Heart right ventricle (tissue), 16 donors: ENCODE measurements at places on chromosomes 13 and 19.
A peak's percentile ranks its signal among the peaks of the same experiment; 100 is the strongest.

DNA sequence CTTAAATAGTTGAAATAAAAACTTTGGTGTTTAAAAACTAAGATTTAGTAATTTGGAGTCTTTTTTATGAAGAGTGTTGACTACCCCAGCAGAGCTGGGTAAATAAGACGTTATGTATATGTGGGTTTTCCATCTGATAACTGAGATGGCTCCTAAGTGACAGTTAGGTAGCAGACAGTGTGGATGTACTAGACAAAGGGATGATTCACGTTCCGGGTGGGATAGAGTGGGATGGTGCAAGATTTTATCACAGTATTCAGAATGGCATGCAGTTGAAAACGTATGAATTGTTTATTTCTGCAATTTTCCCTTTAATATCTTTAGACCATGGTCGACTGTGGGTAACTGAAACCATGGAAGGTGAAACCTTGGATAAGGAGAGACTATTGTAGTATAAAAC, 50.4 kb downstream of the NAA16 start:
- H3K27ac ChIP-seq, result no peak overlapping the region
- no peaks in the 10 kb centered on the region for H3K36me3 ChIP-seq
- DNase-seq, result no peak
- H3K4me1 ChIP-seq, result no peaks in the 10 kb centered on the region
- H3K27me3 ChIP-seq, result no peaks in the 10 kb centered on the region

DNA sequence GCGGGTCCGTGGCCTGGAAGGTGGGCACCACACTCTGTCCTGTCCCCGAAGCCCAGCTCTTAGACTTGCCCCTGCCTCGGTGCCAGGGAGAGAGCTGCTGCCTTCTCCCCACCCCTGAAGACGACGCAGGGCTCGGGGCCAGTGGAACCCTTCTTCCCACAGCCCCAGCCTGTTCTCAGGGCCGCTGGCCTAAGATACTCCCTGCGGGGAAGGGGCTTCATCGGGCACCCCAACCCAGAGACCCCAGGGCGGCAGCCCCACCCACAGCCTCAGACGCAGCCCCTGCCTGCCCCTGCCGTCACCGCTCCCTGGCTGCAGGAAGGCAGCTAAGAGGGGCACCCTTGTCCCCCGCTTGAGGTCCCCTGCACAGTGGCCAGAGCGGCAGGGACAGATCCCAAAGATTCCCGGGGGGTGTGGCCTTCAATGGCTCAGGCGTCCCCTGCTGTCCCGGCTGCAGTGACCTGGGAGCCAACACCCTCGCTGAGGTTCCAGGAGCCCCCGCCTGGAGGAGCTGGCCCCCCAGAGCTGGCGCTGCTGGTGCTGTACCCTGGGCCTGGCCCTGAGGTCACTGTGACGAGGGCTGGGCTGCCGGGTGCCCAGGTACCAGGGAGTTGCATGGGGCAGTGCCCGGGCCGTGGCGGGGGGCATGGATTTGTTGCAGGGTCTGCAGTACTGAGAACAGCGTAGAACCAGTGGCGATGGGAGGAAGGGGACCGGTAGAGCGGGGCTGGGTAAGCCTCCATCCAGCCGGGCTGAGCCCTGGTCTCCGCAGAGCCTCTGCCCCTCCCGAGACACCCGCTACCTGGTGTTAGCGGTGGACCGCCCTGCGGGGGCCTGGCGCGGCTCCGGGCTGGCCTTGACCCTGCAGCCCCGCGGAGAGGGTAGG, 1.0 kb downstream of the AMH start:
- H3K27me3 ChIP-seq, result peaks cover 54% of the 10 kb centered on the region
- H3K4me3 ChIP-seq, result no peak overlapping the region
- peaks cover 41% of the 10 kb centered on the region for H3K4me1 ChIP-seq
- no peak for DNase-seq
- H3K27ac ChIP-seq, result no peak overlapping the region
- peaks cover 13% of the 10 kb centered on the region for H3K36me3 ChIP-seq

DNA sequence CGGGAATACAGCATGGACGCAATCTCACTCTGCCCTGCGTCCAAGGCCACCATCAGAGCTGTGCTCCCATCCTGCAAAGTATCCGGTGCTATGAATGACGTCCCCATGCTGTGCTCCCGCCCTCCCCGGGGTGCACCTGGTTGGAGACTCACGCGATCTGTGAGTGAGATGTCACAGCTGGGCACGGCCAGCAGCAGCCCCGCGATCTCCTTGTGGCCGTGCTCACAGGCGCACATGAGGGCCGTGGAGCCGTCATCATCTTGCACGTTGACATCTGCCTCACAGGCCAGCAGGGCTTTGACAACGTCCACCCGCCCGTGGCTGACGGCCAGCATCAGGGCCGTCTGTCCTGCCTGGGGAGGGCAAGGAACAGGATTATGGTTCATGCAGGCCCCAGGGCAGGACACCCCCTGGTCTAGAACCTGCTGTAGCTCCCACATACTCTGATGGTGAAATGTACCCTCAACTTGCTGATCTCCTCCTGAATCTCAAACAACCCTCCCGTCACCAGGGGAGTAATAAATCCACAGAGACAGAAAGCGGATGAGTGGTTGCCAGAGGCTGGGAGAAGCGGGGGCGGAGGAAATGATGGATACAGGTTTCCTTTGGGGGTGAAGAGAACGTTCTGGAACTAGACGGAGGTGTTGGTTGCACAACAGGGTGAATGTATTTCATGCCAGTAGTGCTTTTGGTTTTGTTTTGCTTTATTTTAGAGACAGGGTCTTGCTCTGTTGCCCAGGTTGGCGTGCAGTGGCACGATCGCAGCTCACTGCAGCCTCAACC, 14.5 kb upstream of the SPC24 start:
- H3K27ac ChIP-seq, result peak overlapping the region; percentile 0
- H3K4me3 ChIP-seq, result no peak overlapping the region
- H3K27me3 ChIP-seq, result no peaks in the 10 kb centered on the region
- H3K36me3 ChIP-seq, result peaks cover 98% of the 10 kb centered on the region

DNA sequence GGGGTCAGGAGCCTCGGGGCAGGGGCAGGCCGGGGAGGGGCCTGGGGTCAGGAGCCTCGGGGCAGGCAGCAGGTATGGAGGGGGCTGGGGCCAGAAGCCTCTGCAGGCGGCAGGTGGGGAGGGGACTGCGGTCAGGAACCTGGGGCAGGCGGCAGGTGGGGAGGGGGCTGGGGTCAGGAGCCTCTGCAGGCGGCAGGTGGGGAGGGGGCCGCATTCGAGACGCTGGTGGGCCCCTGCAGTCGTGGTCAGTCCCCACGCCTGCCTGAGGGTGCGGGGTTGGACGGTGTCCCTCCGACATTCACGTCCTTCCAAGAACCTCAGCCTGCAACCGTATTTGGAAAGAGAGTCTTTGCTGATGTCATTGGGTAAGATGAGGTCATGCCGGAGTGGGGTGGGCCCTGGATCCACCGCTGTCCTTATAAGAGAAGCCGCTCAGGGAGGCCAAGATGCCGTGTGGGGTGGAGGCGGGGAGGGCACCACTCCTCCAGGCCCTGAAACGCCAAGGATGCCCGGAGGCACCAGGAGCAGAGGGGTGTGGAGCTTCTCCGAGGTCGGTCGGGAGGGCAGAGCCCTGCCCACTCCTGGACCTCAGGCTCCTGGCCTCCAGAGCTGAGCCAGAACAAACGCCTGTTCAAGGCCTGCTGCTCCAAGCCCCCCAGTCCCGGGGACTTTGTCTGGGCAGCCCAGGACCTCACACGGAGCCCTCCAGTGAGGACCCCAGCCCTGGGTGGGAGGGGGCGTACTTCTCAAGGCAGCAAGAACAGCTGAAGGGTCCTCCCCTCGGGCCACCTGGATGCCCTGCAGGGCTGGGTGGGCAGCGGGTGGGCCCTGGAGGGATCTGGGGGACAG, 30.1 kb downstream of the PIP5K1C start:
- no peaks in the 10 kb centered on the region for H3K27me3 ChIP-seq
- H3K4me3 ChIP-seq, result peak overlapping the region; percentile 46
- DNase-seq, result peak; percentile 89
- peak overlapping the region; percentile 98 for H3K27ac ChIP-seq
- H3K36me3 ChIP-seq, result peaks cover 9% of the 10 kb centered on the region

DNA sequence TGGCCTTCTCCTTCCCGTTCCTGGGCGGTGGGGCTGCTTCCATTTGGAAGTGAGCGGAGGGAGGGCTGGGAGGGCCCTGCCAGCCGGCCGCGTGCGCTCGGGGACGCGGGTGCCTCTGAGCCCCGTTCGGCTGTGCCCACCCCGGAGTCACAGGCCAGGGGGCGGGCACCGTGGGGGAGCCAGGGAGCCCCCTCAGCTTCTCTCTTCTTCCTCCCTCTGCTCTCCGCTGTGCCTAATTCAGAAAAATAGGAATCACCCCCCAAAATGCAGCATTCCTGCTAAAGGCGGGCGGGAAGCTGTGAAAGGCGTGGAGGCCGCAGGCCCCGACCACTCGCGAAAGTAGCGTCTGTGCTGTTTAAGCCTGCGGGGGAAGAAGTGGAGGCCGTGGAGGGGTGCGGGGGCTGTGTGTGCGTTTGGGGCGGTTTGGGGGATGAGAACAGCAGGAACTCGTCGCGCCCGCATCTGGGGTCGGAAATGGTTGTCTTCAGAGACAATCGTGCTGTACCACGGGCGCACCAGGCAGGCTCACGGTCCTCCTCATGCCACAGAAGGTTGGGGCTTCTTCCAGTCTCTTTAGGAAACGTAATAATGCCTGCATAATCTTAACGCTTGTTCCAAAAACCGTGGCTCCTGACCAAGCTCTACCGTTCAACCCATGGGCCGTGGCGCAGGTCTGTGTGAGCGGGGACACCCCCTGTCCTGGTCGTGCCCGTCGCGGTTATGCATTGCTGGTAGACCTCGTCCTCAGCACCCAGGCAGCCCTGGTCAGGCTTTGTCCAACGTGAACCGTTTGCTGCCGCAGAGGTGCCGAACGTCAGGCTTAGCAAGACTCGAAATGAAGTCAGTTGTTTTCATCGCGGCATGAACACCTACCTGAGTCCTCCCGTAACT, 110.4 kb upstream of the SOX1 start:
- no peak overlapping the region for H3K4me3 ChIP-seq
- DNase-seq, result no peak
- H3K27me3 ChIP-seq, result peaks cover 24% of the 10 kb centered on the region
- no peaks in the 10 kb centered on the region for H3K36me3 ChIP-seq

DNA sequence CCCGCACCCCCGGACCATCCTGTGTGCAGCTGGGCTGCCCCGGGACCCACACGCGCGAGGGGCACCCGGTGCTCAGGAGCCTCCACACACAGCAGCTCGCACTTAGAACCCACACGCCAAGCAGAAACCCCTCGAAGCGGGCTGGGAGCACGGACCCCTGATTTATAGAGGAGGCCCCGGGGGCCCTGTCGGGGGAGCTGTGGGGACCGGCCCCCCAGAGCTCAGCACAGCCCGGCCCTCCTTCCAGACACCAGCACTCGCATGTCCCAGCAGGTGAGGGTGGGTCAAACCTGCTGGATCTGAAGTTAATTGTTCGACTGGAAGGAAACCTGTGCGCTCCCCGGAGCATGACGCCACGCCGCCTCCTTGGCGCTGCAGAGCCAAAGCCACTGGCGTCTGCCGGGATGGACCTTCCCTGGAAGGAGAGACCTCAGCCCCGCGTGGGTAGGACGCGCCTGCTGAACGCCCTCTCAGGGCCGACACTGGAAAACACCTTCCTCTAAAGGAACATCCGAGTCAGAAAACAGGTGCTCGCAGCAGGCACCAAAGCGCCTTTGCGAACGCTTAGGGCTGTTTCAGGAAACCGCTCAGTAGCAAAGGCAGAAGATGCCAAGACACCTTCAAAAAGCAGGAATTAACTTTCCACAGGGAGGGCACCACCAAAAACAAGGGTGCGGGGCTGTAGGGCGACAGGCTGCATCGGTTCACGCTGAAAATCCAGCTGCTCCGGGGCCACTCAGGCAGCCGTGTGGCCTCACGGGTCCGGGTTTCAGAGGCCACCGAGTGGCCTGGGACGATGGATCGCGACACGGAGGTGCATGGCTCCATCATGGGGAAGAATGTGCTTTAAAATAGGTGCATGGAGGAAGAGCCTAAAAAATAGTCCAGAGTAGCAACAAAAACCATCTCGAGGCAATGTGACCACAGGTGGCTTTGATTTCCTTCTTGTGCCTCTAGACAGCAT, 37.8 kb upstream of the GRTP1 start:
- H3K4me3 ChIP-seq, result no peak overlapping the region
- peak overlapping the region; percentile 96 for H3K27ac ChIP-seq
- DNase-seq, result no peak
- H3K36me3 ChIP-seq, result no peaks in the 10 kb centered on the region
- H3K4me1 ChIP-seq, result peaks cover 52% of the 10 kb centered on the region

GRCh38 chr13:104757712-104758111, 1691.5 kb upstream of the SLC10A2 start:
- no peaks in the 10 kb centered on the region for H3K27me3 ChIP-seq
- DNase-seq, result no peak
- no peaks in the 10 kb centered on the region for H3K4me1 ChIP-seq
- no peaks in the 10 kb centered on the region for H3K36me3 ChIP-seq

DNA sequence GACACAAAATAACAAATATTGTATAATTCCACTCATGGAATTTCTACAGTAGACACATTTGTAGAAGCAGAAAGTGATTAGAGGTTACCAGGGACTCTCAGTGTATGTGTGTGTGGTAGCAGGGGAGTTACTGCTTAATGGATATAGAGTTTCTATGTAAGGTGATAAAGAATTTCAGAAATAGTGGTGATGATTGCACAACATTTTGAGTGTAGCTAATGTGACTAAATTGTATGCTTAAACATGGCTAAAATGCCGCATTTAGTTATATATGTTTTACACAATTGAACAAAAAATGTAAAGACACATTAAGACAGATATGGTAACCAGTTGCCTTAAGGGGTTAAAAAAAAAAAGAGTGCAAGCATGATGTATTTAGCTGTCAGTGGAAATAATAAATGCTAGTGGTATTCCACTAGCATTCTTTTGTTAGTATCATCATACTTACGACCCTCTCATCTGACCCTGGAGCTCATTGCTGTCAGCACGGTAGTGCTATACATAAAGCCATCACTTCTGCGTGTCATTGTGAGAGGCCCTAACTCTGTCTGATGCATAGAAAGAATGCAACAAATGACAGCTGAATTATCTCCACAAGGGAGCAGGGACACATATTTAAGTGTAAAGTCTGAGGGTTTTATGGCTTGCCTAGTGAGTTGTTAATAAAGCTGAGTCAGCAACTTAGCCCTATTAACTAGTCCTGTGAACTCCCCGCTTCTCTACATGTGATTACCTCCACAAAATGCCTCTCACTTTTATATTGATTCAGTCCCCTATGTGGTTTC, 134.1 kb upstream of the RXFP2 start:
- no peaks in the 10 kb centered on the region for H3K27me3 ChIP-seq
- no peak overlapping the region for H3K4me3 ChIP-seq
- no peak for DNase-seq
- H3K36me3 ChIP-seq, result no peaks in the 10 kb centered on the region
- no peak overlapping the region for H3K27ac ChIP-seq
- H3K4me1 ChIP-seq, result no peaks in the 10 kb centered on the region

DNA sequence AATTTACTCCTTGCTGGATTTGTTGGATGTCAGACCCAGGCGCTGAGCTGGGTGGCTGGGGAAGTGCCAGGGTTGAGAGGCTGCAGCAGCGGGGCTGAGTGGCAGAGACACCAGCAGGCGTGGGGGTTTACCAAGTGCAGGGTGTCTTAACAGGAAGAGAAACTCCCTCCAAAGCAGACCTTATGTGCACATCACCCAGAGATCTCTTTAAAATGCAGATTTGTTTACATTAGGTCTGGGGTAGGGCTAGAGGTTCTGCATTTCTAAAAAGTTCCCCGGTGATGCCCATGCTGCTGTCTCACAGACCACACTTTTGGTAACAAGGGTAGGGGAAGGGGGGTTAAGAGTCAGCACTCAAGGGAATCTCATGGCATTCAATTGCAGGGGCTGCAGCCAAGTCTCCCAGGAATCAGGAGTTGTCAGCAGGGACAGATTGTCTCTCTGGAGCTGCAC, 80.7 kb upstream of the OLFM4 start:
- no peak for DNase-seq
- no peaks in the 10 kb centered on the region for H3K4me1 ChIP-seq
- H3K27ac ChIP-seq, result no peak overlapping the region

GRCh38 chr13:60226507-60226906, 62.8 kb upstream of the DIAPH3 start:
- no peak overlapping the region for H3K4me3 ChIP-seq
- H3K4me1 ChIP-seq, result no peaks in the 10 kb centered on the region
- peaks cover 2% of the 10 kb centered on the region for H3K27me3 ChIP-seq
